ENCODE measurements at places on chromosomes 2 and 18. TPM values are rescaled to one million over a fixed set of nuclear protein-coding genes. Genes with fewer than 3 reads are reported as not detected.

MPHOSPH10 gene
- total RNA-seq = 26.9 TPM

FMNL2 gene
- total RNA-seq = 30.8 TPM

TSGA10 gene
- total RNA-seq = 2.9 TPM

- no peak for DNase-seq
These were observed 78.0 kb downstream of the NDUFA10 start for GRCh38 chr2:239946864-239947728.

DNA sequence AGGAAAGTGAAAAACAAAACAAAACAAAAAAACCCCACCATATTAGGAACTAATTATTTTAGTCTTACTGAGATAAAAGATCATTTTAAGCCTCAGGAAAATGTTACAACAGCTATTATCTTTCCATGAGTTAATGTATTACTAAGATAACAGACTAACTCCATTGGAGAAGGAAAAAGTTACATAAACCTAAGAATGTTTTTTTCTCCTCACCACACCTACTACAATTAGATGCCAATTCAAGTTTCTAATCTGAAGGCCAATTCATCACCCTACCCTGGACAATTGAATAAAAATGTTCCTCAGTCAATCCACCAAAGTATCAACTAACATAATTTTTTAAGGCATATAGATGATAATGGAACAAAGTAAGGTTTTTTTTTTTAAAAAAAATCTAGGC is 10.2 kb upstream of the GFPT1 start:
- DNase-seq = no peak

- DNase-seq = no peak
These were observed 67.0 kb downstream of the TTC21B start for GRCh38 chr2:165886487-165887146.

- DNase-seq = peak; percentile 86
These were observed at the start of gene TCF4 for GRCh38 chr18:55588111-55588869. TSS of gene TCF4 (minus strand) at chr18:55588192. CDS start at chr18:55587116, 1,076 bp downstream.

- DNase-seq = peak; percentile 68
These were observed 23.3 kb upstream of the UBE2F start for GRCh38 chr2:237943395-237944094.

DNA sequence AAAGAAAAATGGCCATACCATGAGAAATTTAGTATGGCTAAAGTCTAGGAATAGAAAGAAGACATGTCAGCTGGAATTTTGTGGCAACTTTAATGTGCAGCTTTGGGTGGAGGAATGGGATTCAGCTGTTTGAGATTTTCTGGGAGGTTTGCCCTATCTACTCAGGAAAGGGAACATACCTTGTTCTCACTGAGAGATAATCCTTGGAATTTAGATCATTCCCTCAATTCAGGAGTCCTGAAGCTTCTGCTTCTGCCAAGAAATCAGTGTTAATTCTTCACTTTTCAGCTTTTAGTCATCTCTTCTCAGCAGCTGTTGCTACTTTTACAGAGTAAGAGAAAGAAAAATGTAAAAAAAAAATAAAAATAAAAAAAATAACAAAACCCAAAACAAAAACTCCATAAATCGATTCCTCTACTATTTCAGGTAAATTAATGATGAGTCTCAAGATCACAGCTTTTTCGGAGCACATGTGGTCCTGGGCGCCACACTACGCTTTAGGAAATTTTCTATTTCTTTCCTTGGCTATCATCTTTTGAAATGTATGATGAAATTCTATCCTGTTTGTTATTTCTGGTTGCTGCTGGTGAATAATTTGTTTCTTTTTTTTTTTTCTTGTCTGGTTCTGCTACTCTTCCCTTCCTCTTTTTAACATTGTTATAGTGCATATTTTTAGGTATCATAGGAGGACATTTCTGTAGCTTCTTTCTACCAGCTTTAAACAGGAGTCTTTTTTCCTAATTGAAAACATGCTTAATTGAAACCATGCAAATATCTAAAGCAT is 18.9 kb upstream of the BAZ2B start:
- DNase-seq = peak; percentile 31

CRYGD gene
- not detected for total RNA-seq

DNA sequence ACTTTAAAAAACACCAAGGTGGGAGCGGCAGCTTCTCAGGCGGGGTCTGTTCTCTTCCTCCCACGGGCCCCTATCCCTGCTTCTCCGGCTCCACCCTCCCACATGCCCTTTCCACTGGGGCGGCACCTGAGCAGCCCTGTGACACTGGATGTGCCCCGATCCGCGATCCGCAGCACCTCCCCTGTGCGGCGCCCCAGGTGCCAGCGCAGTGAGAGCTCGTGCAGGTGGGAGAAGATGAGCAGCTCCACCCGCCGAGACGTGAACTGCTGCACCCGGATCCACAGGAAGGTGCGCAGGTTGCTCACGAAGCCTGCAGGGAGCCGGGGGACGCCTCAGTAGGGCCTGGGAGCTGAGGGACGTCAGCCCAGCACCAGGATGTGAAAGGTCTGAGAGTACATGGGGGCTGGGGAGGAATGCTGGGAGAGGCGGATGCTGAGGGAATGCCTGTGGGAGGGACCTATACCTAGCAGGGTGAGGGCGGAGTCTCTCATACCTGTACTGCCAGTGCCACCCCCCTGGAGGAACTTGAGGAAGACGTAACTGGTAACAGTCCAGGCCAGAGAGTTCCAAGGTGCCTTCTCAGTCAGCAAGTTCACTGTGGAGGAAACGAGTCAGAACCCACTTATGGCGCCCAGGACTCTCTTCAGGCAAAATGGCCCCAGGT is 2.8 kb downstream of the ABCB6 start:
- DNase-seq = no peak

GRCh38 chr18:61554117-61554776 is 221.0 kb downstream of the CDH20 start:
- peak; percentile 15 for DNase-seq

ACOXL gene
- not detected for total RNA-seq

GRCh38 chr2:155418753-155419152 is 720.3 kb downstream of the KCNJ3 start:
- no peak for DNase-seq

- DNase-seq = no peak
These were observed 9.9 kb downstream of the GPN1 start for GRCh38 chr2:27638709-27639108.

- no peak for DNase-seq
These were observed 484.7 kb upstream of the RAB12 start for GRCh38 chr18:8124232-8125146.

DNA sequence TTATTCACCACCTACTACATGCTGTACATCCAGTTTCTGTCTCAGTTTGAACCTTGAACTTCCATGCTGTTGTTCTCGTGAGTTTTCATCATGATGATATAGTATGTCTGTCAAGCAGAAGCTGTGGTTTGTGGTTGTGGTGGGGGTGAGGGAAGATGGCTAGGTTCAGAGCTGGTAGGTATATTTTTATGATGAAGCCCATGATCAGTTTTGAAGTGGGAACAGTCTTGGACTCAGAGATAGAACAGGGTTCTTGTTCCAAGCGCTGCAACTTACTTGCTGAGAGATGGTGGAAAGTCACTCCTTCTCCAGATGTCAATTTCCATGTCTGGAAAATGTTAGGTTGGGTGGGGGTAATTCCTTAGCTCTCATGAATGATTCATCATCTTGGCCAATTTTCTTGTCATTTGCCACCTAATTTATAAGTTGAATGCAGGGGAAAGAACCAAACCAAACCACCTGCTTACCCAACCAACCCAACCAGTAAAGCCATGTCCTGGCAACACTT is 21.6 kb downstream of the PMAIP1 start:
- no peak for DNase-seq

- no peak for DNase-seq
These were observed 1.5 kb upstream of the GPD2 start for GRCh38 chr2:156434461-156435291.

KCNG2 gene
- not detected for total RNA-seq

DNA sequence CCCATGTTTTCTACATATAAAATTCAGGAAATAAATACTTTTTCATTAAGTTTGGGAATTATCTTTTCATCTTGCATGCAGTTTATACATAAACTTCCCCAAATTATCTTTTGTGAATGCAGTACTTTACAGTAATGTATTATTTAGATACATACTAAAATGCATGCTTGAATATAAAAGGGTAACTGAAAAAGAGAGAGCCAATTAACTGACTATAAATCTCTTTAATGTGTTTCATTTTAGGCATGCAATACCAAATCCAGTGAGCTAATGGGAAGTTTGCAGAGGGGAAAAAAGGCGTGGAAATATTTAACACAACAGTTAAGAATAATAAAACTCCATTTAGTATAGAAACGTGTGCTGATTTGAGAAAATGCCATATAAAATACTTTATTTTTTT is 39.2 kb downstream of the COL4A4 start:
- no peak for DNase-seq

DNA sequence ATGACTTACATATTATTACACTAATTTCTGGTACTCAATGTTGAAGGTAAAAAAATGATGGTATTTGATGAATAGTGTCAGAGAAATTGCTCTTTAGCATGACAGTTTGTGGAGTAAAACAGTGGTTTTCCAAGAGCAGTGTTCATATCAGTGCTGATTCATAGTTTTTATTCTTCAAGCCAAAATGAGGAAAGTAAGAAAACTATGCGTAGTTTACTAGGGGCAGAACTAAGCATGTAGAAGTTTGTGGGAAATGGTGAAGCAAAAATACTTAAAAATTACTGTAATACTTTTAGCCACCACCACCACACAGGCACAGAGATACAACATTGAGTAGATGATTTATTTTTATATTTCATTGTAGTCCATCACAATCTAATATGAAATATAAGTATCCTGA is 137.3 kb downstream of the ZNF804A start:
- no peak for DNase-seq

- DNase-seq = no peak
These were observed 1233.2 kb upstream of the ZEB2 start for GRCh38 chr2:145753041-145753608.

DNA sequence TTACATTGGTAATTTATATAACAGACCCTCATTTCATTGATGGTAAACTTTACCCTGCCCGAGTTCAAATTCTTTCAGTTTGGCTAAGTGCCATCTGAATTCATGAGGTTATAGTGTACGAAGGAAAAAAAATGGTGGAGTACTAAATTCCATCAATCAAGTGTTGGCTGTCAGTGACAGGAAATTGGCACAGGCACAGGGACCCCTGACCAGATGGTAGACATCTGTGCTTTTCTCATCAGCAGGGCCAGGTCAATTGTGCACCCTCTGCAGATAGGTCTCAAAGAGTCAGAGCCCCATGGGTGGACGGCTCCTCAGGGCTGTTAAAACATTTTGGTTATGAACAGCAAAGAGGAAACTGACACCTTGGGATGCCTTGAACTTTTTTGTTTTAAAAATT is 439.2 kb downstream of the SETBP1 start:
- no peak for DNase-seq

DNA sequence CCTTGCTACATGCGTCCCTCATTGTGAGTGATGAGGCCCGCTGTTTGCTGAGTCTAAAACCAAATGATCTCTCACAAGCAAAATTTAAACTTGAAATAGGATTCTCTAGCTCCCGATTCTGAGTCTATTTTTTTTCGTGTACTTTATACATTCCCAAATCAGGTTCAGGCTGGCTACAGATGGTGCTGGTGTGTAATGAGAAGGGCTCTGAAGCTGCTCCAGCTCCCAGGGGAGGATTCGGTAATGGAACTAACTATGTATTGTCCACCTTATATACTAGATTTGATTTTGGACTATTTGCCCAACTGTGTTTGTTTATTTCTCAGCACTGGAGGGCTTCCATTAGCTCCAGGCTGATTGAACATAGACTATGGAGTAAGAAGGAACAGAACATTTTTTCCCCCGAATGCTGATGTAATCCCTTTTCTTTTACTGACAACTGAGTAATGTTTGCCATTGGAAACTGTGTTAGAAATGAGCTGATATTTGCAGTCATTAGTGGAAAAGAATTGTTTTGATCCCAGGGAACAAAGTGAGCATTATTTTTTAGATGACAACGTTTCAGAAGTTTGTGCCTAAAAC is 274.0 kb upstream of the FIGN start:
- DNase-seq = peak; percentile 30

GRCh38 chr2:11123001-11123809 is 32.1 kb upstream of the SLC66A3 start:
- DNase-seq = no peak

RGPD3 gene
- total RNA-seq = 1.1 TPM

SANBR gene
- 15.2 TPM for total RNA-seq

DSG1 gene
- 17.2 TPM for total RNA-seq

GAREM1 gene
- total RNA-seq = 14.0 TPM

- no peak for DNase-seq
These were observed 18.7 kb downstream of the INSIG2 start for GRCh38 chr2:118106926-118107325.

SMYD1 gene
- total RNA-seq = 308 TPM

DNA sequence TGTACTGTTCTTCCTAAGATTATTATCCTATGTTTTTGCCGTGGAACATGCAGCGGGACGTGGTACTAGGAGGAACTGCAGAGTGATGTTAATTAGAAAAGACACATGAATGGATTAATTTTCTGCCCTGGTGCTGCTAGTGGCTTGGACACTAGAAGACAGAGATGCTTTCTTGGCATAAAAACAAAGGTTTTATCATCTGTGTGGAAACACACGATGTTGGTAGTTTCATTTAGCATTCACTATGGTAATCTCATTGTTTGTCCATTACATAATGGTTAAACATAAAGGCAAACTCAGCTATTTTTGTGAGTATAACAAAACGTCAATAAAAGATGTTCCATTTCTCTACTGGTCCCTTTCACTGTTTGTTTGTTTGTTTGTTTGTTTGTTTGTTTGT is 22.8 kb downstream of the COL6A3 start:
- no peak for DNase-seq

DNA sequence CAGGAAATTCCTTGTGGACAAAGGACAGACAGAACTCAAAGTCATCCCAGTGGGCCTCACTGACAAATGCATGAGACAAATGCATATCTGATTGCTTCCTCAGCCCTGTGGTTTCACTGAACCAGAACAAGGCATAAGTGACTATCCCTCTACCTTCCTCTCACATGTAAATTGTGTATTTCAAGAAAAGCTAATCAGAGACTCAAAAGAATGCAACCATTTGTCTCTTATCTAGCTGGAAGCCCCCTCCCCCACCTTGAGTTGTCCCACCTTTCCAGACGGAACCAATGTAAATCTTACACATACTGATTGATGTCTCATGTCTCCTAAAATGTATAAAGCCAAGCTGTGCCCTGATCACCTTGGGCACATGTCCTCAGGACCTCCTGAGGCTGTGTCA is 102.0 kb upstream of the TMEM200C start:
- no peak for DNase-seq

ARPC2 gene
- total RNA-seq = 213 TPM

HOXD13 gene
- total RNA-seq = not detected

- DNase-seq = no peak
These were observed 774.7 kb downstream of the METTL4 start for GRCh38 chr18:1796636-1797035.

GRCh38 chr2:8099267-8099582 is 582.6 kb upstream of the ID2 start:
- DNase-seq = no peak

SCN9A gene
- total RNA-seq = 11.1 TPM

- no peak for DNase-seq
These were observed 35.1 kb upstream of the SLC14A1 start for GRCh38 chr18:45688833-45689232.

CD226 gene
- total RNA-seq = 2.1 TPM

DNA sequence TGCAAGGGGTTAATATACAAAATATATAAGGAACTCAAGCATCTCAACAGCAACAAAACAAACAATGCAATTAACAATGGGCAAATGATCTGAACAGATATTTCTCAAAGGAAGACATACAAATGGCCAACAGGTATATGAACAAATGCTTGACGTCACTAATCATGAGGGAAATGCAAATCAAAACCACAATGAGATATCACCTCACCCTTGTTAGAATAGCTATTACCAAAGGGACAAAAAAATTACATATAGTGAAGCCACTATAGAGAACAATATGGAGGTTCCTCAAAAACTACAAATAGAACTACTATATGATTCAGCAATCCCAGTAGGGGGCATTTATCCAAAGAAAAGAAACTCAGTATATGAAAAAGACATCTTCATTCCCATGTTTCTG is 3.8 kb upstream of the SIGLEC15 start:
- no peak for DNase-seq
